ENCODE measurements at places on chromosomes 1 and 21.

DNA sequence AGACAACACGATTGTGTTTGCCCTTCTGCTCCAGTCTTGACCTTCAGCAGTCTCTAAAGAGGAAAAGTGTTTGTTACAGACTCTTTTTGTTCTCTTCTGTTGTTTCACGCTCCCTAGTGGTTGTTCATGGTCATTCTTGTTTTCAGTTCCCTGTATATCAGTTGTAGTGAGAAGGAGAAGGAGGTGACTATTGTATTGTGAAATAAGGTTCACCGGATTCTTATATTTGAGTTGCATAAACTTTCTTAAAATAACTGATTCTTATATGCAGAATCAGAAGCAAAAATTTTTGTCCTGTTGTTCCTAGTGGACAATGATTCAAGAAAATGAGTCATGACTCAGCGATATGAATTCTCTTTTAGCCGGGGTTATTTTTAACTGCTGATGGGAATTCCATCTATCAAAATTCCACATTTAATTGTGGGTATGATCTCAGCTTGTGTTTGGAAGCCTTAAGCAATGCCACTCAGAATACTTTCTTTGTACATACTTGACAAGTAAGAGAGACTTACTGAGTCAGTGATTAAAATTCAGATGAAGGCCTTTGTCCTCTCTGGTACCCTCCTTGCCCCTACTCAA lies 152.2 kb downstream of the CLEC20A start:
- no peak for DNase-seq

GRCh38 chr1:156667610-156667967 lies 9.6 kb downstream of the NES start:
- no peak for DNase-seq

DNA sequence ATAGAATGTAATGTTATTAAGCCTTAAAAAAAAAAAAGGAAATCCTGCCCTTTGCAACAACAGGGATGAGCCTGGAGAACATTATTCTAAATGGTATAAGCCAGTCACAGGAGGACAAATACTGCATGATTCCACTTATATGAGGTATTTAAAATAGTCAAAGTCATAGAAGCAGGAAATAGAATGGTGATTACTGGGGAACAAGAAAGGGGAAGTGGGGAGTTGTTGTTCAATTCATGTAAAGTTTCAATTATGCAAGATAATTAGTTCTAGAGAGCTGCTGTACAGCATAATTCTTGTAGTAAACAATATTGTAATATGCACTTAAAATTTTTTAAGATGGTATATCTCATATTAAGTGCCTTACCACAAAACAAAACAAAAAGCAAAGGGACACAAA lies 13.2 kb downstream of the FCER1A start:
- DNase-seq: no peak

- DNase-seq: no peak
These were observed 7.6 kb downstream of the RSBN1 start for GRCh38 chr1:113804421-113805255.

DNA sequence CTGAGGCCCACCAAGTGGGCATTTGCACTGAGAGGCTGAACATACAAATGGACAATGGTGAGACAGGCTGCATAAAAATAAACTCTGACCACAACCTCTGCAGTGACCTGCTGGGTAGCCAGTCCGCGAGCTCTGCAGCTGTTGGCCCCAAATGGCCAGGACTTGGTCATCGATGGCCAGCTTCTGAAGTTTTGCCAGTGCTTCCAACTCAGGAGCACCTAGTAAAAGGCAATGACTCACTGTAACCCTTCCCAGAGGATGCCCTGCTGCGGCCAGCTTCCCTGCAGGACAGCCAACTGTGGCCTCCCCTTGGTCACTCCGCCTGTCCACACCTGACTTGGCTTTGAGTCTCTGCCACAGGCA lies 185.4 kb downstream of the DYRK1A start:
- no peak for DNase-seq

GRCh38 chr1:151998611-151999362 lies 5.1 kb upstream of the S100A10 start:
- no peak for DNase-seq

DNA sequence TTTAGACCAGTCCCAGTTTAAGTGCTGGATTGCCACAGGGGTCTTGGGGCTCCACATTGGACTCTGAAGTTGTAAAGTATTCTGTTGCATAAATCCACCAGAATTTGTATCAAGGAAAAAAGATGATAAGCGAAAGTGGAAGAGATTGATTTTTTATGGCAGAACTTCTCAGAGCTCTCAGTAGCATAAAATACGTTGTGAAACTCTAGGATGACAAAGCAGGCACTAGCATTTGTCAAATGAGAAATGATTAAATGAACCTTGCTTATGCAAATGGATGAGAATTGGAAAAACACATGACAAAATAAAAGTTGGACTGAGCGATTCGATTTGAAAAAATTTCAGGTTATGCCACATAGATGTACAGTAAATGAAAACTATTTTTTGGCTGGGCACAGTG lies 253.8 kb upstream of the RAB4A start:
- DNase-seq: no peak

GRCh38 chr1:179105393-179105792 lies 23.5 kb downstream of the TOR3A start:
- no peak for DNase-seq

DNA sequence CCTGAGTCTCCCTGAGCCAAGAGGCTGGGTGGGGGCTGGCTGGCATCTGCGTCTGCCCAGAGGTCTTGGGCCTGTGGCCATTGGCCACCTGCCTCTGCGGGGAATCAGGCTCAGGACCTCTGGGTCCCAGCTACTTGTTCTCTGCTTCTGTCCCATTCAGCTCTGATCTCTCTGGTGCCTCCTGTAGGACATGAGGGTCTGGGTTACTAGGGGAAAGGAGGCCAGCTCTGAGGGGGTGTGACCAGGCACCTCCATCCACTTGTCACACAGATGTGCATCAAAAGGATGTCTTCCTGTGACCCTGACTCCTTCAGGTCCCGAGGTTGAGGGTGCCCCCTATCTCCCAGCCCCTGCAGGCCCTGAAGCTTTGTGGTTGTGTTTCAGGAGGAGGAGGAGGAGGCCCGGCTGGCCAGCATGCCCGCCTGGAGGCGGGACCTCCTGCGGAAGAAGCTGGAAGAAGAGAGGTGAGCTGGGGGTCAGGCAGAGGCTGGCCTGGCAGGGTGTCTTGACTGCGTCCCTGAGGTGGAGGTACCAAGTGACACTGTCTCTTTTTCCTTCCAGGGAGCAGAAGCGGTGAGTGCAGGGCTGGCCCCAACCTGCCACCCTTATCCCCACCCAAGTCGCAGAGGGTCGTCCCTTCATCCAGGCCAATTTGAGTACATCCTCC lies 9.0 kb downstream of the TNFRSF25 start:
- DNase-seq: no peak

DNA sequence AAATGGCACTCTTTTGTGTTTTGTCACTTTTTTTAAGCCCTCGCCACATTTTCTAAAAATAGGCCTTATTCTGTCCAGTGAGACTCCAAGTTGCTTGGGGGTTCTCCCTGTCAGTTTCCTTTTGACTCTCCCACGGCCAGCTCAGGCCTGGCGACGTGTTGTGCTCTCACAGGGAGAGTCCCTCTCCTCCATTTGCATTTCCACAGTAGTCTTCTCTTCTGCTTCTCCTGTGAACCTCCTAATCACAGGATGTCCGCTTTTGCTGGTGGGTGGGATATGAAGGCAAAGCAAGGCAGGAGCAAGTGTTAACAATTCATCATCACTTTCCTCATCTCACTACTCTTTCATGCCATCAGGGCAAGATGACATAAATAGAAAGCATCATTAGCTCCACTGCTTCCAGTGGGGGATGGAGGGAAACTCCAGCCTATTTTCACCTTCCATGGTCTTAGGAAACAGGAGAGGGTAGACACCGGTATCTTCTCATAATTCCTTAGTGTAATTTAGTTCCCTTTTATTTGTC lies 99.8 kb downstream of the INTS7 start:
- DNase-seq: peak; percentile 85

GRCh38 chr1:101360506-101360905 lies 123.7 kb downstream of the S1PR1 start:
- no peak for DNase-seq

GRCh38 chr1:202207292-202207691 lies 13.7 kb downstream of the LGR6 start:
- DNase-seq: no peak
